Glutamatergic neuron (in vitro differentiated cells): ENCODE measurements at places on chromosomes 3 and 15. TPM values are rescaled to one million over a fixed set of nuclear protein-coding genes. Genes with fewer than 3 reads are reported as not detected.

DNA sequence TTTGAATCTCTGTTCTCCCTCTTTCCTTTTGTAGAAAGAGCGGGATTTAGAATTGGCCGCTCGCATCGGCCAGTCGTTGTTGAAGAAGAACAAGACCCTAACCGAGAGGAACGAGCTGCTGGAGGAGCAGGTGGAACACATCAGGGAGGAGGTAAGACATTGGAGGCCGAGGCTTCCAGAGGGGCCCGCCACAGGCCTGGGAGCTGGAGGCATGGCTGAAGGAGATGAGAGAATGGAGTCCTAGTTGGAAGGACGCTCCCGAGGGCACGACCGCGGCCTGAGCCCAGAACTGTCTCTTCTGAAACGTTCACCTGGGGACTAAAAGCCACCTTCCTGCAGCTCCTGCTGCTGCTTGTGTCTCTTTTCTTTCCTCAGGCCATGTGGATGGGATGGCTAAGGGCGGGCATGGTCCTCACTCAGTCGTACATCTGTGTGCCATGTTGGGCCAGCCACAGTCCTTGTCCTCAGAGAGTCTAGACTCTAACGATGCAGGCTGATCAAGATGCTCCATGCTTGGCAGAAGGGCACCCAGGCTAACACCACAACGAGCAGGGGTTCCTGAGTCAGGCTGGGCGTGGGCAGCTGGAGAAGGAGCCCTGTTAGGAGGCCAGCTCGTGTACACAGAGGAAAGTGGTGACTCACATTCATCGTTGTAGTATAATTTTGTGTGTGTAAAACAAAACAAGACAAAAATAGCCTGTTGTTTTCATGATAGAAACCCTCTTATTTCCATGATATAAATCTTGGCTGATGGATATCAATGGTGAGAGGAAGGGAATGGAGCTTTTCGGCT lies 81.1 kb downstream of the CCK start:
- peaks cover 5% of the 10 kb centered on the region for H3K36me3 ChIP-seq
- H3K27ac ChIP-seq = peak overlapping the region; percentile 80
- H3K4me3 ChIP-seq = peak overlapping the region; percentile 47
- peaks cover 9% of the 10 kb centered on the region for H3K27me3 ChIP-seq
- H3K4me1 ChIP-seq = peaks cover 17% of the 10 kb centered on the region

- no peak overlapping the region for H3K4me3 ChIP-seq
- no peak for DNase-seq
- H3K27me3 ChIP-seq = no peaks in the 10 kb centered on the region
- H3K27ac ChIP-seq = no peak overlapping the region
Measured at GRCh38 chr15:90174140-90174875, 26.8 kb upstream of the SEMA4B start.

The DVL3 gene
- 213 TPM for total RNA-seq

The ACTL6A gene
- 58.8 TPM for total RNA-seq

- H3K36me3 ChIP-seq = peaks cover 13% of the 10 kb centered on the region
- no peak overlapping the region for H3K4me3 ChIP-seq
- no peaks in the 10 kb centered on the region for H3K4me1 ChIP-seq
- H3K27me3 ChIP-seq = peaks cover 6% of the 10 kb centered on the region
- H3K27ac ChIP-seq = no peak overlapping the region
Measured at GRCh38 chr15:70023769-70024491, 73.8 kb downstream of the TLE3 start.

The GPR27 gene
- total RNA-seq = 4.7 TPM
